ENCODE measurements at places on chromosomes 4 and X.

GRCh38 chrX:32421266-32421665 lies 790.1 kb downstream of the DMD start:
- DNase-seq = no peak

- DNase-seq = no peak
These were observed 16.4 kb downstream of the HAND2 start for GRCh38 chr4:173513651-173514050.

GRCh38 chr4:23320931-23321587 lies 568.8 kb downstream of the PPARGC1A start:
- no peak for DNase-seq

DNA sequence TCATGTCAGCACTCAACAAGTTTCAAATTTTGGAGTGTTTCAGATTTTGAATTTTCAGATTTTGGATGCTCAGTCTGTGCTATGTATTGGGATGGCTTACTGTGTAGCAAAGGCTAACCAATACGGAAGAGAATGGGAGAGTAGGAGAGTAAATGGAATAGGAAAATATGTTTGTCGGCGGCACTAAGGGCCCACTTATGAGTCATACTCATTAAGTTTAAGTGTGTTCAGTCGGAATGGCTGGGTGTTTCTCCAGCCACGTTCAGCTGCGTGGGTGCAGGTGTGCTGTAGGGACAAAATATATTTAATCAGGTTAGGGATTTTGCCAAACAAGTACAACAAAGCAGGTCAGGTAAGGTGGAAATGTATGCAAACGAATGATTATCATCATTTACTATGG lies 13.6 kb downstream of the FTHL17 start:
- DNase-seq = no peak

- no peak for DNase-seq
These were observed 171.9 kb downstream of the TMA16 start for GRCh38 chr4:163666332-163666873.

DNA sequence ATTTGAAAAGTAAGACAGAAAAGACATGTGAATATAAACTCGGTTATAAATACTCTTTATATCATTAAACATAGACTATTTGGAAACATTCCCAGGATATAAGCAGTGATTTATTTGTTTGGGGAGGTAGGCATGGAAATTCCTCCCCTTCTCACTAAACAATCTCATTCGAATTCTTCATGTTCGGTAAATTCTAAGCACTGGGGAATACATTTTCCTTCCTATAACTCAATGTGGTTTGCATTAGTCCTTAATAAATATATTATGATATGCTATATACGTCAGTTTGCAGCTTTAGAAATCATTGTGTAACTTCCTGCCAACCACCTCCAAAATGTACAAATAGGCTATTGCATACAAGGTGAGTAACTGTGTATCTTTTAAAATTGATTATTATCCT lies 99.6 kb downstream of the UGT8 start:
- no peak for DNase-seq

DNA sequence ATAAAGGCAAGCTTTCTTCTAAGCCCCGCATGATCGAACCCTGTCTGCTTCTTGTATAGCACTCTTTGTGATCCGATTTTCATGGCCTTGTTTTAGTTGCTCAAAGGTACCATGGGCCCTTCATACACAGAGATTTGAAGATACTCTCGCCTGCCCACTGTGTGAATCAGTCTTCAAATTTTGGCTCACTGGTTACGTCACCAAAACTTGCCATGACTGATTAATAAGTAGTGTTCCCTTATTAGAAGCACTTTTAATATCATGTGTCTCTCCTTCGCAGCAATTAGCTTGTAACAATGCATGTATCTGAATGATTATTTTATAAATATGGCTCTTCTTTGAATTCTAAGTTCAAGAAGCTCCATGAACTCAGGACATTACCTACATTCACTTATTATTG lies 880.5 kb downstream of the STPG2 start:
- no peak for DNase-seq

GRCh38 chrX:72094894-72095293 lies 36.8 kb downstream of the RTL5 start:
- peak; percentile 23 for DNase-seq

- DNase-seq = no peak
These were observed 88.4 kb downstream of the PPP3CA start for GRCh38 chr4:101258883-101259282.
